ENCODE measurements at places on chromosomes 6 and 20.

GRCh38 chr6:57283911-57284455 lies 33.4 kb upstream of the PRIM2 start:
- DNase-seq: no peak

- no peak for DNase-seq
Measured at GRCh38 chr6:50288881-50289280, 239.2 kb upstream of the DEFB112 start.

DNA sequence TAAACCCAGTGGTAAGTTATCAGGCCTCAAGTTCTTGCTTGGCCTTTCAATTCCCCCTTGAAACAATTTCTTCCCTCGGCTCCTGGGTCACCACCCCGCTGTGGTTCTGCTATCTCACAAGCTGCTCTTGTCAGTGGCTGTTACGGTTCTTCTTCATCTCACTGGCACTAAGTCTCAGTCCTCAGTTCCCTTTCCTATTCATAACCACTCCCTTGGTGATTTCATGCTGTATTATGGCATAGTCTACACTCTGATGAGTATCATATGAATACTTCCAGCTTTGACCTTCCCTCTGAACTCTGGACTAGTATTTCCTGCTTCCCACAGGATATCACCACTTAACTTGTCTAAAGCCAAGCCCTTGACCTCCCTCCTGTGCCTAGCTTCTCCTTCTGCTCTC lies 7.9 kb downstream of the TAAR1 start:
- no peak for DNase-seq

DNA sequence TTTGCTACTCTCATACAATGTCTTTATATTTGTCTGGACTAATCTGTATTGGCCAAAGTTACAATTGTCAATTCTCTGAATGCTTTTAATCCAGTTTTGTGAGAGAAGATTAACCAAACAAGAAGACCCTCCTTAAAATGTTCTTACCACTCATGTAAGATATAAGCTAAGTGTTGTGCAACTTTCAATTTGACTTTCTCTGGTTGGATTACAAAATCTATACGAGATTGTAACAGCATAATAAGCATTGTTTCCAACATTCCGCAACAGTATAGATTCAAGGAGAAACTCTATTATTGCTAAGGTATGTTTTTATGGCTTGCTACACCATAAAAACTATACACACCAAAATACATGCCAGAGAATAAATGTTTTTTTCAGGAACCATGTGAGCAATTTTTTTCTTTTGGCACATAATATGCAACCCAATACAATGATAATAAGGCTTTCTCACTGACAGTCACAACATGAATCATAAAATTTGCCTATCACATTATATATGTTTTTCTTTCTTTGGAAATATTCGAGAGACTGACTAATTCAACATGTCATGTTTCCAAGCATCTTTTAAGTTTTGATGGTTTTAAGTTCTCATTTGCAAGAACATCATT lies 12.2 kb upstream of the TRPC4AP start:
- DNase-seq: no peak

DNA sequence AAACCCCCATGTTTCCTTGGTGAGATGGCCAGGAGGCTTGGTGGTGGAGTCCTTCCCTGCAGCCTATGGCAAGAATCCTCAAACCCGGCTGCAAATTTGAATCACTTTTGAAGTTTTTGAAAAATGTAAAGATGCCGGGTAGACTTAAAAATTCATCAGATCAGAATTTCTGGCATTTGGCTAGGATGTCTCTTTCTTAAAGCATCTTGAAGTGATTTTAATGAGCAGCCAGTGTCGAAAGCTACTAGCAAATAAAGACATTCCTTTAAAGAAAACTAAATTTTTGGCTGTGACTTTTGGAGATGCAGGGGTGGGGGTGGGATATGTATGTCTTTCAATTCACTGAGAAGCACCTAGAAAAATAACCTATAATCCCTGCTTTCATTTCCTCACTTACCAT lies 25.6 kb upstream of the NOX3 start:
- no peak for DNase-seq

- no peak for DNase-seq
Measured at GRCh38 chr6:114690625-114691024, 347.8 kb upstream of the HS3ST5 start.

DNA sequence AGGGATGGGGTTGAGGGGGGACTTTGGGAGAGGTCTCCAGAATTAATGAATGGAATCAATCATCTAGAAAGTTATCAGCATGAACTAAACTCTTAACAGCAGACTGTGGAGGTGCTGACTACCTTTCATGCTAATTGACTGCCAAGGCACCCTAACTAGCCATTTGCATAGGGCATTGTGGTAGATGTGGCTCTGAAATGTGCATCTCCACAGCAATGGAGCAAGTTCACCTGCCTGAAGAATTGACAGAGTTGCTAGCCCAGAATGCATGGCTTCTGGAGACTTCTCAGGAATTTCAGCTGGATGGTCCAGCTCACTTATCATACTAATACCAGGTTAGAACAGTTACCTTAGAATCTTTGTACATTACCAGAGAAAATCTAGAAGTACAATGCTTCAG lies 745.6 kb downstream of the KIF16B start:
- no peak for DNase-seq

GRCh38 chr20:40996326-40996725 lies 32.3 kb upstream of the TOP1 start:
- DNase-seq: no peak

DNA sequence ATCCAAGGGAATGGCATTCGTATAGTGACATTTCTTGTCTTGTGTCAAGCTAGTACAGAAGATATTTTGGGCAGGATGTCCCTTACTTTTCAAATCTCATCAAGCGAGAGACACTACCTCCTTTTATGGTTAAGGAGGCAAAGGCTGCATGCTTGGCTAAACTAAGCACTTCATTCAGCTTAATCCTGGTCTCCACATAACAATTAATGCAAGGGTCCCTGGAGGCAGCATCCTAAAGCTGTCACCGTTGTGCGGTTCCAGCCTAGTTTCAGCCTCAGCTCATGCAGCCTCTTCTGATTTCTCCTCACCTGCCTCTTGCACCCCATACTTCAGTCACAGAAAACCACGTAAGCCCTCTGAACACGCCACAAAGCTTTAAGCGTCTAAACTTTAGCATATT lies 67.1 kb upstream of the SLC22A23 start:
- no peak for DNase-seq

DNA sequence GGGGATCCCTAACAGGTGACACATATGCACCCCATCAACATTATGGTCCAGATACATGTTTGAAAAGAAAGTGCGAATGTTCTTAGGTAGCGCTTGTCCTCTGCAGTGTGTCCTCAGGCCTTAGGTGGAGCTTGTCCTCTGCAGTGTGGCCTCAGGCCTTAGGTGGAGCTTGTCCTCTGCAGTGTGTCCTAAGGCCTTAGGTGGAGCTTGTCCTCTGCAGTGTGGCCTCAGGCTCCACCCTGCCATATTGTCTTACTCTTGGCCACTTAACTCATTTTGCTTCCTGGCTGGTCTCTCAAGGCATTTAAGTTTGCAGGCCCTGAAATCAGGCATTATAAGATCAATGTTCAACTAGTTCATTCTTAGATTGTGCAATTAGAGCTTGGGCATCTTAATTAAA lies 74.7 kb upstream of the SCP2D1 start:
- no peak for DNase-seq

GRCh38 chr6:93307505-93308409 lies 111.6 kb downstream of the EPHA7 start:
- no peak for DNase-seq

GRCh38 chr20:19860737-19861136 lies 102.7 kb downstream of the RIN2 start:
- DNase-seq: no peak

- no peak for DNase-seq
Measured at GRCh38 chr6:72589096-72589495, 32.8 kb upstream of the KCNQ5 start.

DNA sequence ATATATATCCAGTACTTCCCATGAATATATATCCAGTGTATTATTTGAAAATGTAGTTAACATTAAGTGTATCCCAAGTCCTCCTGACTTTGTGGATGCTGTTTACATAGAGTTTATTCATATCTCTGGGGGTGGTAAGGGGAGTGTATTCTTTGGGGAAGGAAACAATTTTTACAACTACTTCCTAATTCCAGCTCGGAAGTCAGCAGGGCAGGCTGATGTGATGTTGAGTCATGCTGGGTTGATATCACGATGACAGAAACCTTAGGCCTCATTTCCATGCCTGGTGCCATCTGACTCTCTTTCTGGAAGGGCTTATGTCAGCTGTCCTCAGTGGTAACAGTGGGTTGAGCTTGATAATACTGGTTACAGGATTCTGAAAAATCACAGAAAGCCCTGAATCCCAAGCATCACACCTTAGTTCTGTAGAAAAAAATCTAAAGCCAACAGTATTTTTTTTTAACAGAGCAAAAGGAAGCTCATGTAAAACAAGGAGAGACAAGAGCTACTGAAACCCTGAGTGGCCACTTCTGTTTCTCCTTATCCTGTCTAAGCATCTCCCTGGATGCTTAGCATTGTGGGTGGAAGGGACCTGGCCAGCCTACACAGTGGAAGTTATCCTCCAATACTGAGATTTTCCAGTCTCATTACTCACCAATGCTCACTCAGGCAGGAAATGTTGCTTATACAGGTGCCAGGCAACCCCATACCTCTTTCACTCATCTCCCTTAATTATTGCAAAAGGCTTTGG lies 75.2 kb upstream of the IYD start:
- DNase-seq: no peak

GRCh38 chr6:18388271-18388670 lies 1.1 kb downstream of the RNF144B start:
- no peak for DNase-seq

DNA sequence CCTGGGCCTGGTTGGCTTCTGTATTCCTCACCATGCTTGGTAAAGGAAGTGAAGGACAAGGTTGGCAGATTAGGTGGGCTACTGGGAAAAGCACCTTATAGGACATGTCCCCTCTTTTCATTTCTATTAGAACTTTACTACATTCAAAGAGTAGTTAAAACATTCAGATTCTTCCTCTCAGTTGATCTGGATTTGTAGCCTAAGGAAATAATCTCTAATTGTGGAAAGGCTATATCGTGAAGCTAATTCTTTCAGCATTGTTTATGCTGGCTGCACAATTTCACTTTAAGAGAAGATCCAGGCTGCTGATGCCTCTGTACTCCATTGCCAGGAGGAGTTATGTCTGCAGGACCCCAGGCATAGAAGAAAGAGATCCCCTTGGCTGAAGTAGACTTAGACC lies 58.8 kb downstream of the ARHGAP40 start:
- DNase-seq: no peak

- DNase-seq: no peak
Measured at GRCh38 chr20:48705240-48706115, 122.3 kb downstream of the PREX1 start.

DNA sequence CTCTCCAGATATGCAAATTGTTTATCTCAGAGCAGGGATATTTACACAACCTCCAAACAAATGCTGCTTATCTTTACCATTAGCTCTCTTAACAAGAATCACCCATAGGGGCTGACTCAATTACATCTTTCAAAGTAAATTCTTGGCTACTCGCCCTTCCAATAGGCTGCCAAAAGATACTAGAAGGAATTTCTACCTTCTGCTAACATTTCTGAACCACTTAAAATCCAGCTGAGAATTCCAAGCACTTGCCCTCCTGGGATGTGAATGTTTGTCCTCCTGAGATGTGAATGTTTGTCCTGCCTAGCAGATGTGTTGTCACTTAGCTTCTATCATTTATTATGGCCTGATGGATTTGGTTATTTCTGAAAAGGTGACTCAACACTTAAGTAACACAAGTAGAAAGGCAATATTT lies 388.0 kb downstream of the GJA1 start:
- DNase-seq: no peak

DNA sequence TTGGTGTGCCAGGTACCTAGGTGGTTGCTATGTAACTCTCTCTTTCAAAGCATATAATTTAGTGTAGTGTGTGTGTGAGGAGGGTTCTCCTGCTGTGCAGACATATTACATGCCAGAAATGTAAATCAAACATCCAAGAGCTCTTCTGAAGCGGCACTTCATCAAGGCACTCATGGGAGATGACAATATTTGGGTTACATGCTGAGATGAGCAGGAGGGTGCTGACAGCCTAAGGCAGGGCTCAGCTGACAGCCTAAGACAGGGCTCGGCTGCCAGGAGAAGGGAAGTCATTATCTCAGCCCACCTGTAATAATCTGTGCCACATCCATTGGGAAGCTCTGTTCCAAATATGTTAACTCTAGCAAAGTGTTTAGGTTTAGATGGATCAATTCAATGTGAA lies 39.1 kb downstream of the ADGRF5 start:
- DNase-seq: no peak

GRCh38 chr20:37355252-37356180 lies 9.6 kb downstream of the SRC start:
- DNase-seq: no peak

DNA sequence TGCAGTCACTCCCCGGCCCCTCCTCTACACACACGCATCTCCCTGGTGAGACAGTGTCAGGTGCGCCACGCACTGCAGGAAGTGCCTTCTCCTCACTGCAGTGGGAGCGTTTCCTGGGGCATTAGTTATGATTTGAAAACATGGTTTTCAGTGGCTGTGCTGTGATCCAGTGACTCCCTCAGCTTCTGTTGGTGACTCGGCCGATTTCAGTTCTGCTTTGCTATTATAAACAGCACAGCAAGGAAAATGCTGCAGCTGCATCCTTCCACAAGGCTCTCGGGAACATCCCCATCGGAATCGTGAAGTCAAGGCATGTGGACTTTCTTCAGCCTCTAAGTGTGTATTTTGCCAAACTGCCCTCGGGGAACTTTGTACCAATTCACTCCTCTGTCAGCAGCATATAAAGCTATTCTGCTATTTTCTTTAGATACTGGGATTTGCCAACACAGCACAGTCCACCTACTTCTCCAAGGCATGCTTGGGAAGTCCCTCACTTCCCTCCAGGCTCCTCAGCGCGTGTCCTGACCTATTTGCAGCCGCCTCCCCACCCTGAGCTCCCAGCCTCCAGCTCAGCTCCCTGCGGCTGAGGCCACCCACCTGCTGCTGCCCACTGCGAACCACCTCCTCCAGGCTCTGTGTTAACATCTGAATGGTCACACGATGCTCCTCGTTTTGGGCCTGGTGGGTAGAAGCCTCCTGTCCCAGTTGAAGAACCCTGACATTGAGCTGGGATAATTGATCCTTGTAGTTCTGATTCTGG lies 54.5 kb downstream of the GINS1 start:
- no peak for DNase-seq

- peak; percentile 54 for DNase-seq
Measured at GRCh38 chr20:31666258-31667042, 28.7 kb downstream of the COX4I2 start.

- DNase-seq: peak; percentile 72
Measured at GRCh38 chr20:59087829-59088433, 45.3 kb upstream of the PRELID3B start.

- DNase-seq: no peak
Measured at GRCh38 chr6:138428944-138429598, 25.0 kb downstream of the HEBP2 start.

GRCh38 chr20:8583566-8584043 lies 451.5 kb downstream of the PLCB1 start:
- no peak for DNase-seq

All from stimulated activated naive CD8-positive, alpha-beta T cell treated with anti-CD3 and anti-CD28 coated beads, Interleukin-15, amount 100 ng/mL, for 72 hours (primary cell).